Psoas muscle (tissue), 8 donors: ENCODE measurements at places on chromosomes 6 and 20. TPM values are rescaled to one million over a fixed set of nuclear protein-coding genes. Genes with fewer than 3 reads are reported as not detected.

Gene POPDC3
- total RNA-seq: 80.1 TPM

Gene FAM184A
- 0.22 TPM for total RNA-seq

Gene OPRL1
- total RNA-seq: 0.22 TPM

Gene RIPPLY2
- total RNA-seq: not detected

Gene CPNE5
- total RNA-seq: 0.27 TPM

Gene TENT5A
- total RNA-seq: 2.2 TPM

Gene PHACTR1
- total RNA-seq: 3.0 TPM

Gene RARS2
- total RNA-seq: 18.6 TPM

Gene SIRPD
- total RNA-seq: not detected
